ENCODE measurements at places on chromosomes 5 and 9. TPM values are rescaled to one million over a fixed set of nuclear protein-coding genes. Genes with fewer than 3 reads are reported as not detected.

Gene CYLC2
- total RNA-seq = not detected

Gene FAXDC2
- 36.3 TPM for total RNA-seq

Gene CFAP90
- total RNA-seq = not detected

Gene SPINK6
- total RNA-seq = not detected

Gene PDCD1LG2
- 5.3 TPM for total RNA-seq

Gene BSPRY
- 0.19 TPM for total RNA-seq

Gene IFNA2
- total RNA-seq = not detected

Gene CER1
- not detected for total RNA-seq

Gene PTGDS
- total RNA-seq = 145 TPM

Gene ADGRD2
- not detected for total RNA-seq

Gene VDAC1
- 92.4 TPM for total RNA-seq

Gene MTMR12
- 36.9 TPM for total RNA-seq

Gene ORM2
- total RNA-seq = not detected

Gene LCN10
- total RNA-seq = 11.4 TPM

Gene PCDHB14
- 7.5 TPM for total RNA-seq

Gene WDR38
- total RNA-seq = not detected

Measured in aorta (tissue), 5 donors.